Smooth muscle cell of the brain vasculature (primary cell): ENCODE measurements at places on chromosomes 3 and 15.

GRCh38 chr15:64746356-64746755, 29.0 kb downstream of the RBPMS2 start:
- no peak for DNase-seq

GRCh38 chr15:40006646-40007045, 32.3 kb downstream of the SRP14 start:
- no peak for DNase-seq

- DNase-seq, result no peak
Observed at GRCh38 chr3:36366308-36366707, 14.0 kb upstream of the STAC start.

DNA sequence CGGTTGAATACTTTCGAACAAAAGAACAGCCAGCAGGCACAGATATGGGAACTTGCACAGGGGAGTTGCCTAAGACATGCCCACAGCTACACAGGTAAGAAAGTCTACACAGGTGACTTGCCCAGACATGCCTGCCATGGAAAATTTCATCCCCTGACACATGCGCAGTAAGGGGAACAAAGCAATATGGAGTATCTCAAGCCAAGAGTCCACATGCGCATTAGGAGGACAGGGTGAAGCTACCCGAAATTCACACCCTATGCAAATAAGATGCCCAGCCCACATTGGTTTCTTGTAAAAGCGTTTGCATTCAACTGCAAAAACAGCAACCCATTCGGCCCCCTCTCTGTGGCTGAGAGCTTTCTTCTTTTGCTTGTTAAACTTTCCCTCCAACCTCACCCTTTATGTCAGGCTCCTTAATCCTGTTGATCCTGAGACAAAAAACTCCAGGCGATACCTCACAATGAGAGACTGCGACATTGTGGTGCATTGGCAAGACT, 49.3 kb upstream of the TRPM1 start:
- DNase-seq, result no peak

DNA sequence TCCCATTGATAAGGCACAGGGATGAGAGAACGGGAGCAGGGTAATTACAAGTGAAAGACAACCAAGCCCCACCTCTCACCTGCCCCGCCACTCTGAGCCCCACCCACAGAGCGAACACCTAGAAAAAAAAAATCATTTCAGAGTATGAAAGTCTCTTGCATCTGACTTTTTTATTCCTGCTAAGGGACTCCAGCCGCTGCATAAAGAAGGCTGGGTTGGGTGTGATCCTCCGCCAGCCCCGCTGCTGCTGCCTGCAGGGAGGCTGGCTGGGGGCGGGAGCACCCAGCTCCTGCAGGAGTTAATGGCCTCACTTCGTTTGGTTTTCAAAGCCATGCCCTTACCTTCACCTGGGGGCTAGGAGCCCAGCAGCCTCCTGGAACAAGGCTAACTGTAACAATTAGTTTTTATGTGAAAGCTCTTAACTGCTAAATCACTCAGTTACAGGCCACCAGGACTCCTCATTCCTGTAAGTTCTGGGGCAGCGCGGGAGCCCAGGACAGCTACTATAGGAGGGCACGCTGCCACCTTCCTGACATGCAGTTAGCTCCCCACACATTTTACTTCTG, 78.0 kb upstream of the SNRPA1 start:
- DNase-seq, result no peak

DNA sequence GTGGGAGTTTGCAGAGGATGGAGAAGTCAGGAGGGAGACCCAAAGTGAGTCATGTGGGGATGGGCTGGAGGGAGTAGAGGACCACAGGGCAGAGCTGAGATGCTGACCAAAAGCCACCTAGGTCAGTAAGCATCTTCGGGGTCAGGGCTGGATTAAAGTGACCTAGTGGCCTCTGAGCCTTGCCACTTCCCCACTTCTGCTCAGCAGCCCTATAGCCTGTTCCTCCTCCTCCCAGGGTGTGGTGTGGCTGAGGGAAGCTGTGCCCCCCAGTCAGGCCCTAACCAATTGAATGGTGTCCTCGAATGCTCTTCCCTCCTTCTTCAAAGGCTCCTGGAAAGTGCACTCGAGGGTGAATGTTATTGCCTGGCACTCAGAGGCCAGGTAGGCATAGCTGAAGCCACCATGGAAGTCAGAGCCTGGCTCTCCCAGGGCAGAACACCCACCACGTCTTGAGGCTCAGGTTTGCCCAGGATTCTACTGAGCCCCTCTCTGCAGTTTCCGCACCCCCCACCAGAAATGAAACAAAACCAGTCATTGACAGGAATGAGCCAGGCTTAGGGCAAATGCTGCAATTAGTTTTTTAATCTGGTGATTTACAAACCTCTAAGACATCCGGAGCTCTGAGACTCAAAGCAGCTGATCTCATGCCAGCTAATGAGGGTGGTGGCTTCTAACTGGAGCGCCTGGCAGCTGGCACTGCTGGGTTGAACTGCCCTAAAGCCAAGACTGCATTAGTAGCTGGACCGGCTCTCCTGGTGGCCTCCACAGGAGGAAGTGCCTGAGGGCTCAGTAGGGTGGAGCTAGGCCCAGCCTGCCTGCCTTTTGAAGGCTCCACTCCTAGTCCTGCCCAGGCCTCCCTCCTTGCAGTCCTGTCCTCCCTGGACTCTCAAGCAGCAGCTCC, 26.0 kb upstream of the VIPR1 start:
- DNase-seq, result no peak

- DNase-seq, result no peak
Observed at GRCh38 chr15:88382482-88382983, 84.7 kb downstream of the MRPL46 start.
